ENCODE measurements at places on chromosomes 4 and X.
A peak's percentile ranks its signal among the peaks of the same experiment; 100 is the strongest.

- no peak for DNase-seq
Measured at GRCh38 chr4:128006592-128006991, 41.4 kb downstream of the ABHD18 start.

DNA sequence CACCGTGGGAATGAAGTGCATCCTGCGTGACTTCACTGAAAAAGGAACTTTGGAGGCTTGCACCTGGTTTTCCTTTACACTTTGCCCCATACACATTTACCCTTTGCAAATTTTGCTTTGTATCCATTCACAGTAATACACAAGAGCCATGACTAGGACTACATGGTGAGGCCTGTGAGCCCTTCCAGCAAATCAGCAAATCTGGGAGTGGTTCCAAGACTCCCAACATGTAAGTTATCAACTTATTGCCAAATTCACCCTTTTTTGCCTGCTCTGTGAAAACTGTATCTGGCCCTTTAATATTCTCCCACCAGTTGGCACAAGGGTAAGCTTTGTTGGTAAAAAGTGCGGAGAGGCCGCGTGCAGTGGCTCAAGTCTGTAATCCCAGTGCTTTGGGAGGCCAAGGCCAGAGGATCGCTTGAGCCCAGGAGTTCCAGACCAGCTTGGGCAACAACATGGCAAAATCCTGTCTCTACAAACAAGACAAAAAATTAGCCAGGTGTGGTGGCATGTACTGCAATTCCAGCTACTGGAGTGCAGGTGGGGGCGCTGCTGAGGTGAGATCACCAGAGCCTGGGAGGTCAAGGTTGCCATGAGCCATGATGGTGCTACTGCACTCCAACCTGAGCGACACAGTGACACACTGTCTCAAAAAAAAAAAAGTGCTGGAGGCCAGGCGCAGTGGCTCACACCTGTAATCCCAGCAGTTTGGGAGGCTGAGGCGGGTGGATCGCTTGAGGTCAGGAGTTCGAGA lies 5.0 kb downstream of the PRMT9 start:
- no peak for DNase-seq

- no peak for DNase-seq
Measured at GRCh38 chr4:21915761-21916160, 32.8 kb downstream of the KCNIP4 start.

- no peak for DNase-seq
Measured at GRCh38 chr4:536351-536972, 37.5 kb downstream of the PIGG start.

DNA sequence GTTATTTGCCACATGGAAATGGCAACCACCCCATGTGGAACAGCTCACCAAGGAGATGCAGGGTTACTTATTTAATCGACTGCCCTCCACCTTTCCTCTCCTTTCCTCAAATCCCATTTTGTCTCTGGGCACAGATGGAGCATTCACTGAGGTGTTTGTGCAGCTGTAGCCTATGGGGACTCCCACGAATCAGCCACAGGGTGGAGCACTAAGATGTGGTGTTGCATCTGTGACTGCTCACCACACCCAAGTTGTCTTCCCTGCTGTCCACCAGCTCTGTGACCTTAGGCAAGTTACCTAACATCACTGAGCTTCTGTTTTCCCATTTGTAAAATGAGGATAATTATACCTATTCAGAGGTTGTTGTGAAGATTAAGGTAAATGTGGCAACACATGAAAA lies 252.4 kb upstream of the CPEB2 start:
- DNase-seq = no peak

GRCh38 chr4:134762053-134762452 lies 560.5 kb upstream of the PABPC4L start:
- DNase-seq = no peak

- no peak for DNase-seq
Measured at GRCh38 chr4:10983885-10984640, 299.5 kb upstream of the CLNK start.

DNA sequence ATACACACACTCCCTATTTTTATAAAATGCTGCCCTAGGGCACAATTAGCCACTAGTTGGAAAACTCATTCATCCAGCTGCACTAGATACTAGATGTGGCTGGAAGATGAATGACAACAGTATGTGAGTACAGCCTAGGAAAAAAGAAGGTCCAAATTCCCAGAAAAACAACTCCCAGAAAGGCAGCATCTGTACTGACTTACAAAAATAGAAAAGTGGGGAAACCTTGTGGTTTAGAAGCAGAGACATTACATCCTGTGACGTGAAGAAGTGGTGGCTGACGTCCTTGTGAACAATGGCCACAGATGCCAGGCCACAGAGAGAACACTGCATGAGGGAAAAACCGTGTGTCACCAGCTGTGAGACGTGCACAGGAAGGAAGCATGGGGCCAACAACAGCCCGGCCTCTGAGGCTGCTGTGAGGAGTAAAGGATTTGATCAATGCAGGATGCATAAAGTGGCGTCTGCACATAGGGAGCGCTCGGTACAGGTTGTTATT lies 81.2 kb downstream of the SPRY1 start:
- peak; percentile 22 for DNase-seq

- peak; percentile 9 for DNase-seq
Measured at GRCh38 chrX:103831342-103831802, 685 bp downstream of the RAB9B start.

DNA sequence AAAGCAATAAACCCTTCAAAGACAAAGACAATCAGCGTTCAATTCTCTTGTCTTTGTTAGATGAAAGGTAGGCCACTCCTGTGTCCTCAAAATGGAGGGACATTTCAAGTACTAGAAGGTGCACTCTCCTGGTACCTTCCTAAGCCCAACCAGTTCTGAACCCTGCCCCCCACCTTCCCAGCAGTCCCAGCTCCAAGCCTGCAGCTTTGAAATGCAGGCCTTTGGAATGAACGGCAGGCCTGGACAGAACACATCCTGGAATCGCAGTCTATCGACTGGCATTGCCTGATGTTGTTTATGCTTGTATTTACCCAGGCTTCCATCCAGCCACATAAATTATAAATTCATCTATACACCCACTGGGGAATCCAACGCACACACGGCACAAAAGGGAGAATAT lies 47.4 kb downstream of the RASGEF1B start:
- no peak for DNase-seq
